IMR-90 (cell line): ENCODE measurements at places on chromosomes 16 and 17. TPM values are rescaled to one million over a fixed set of nuclear protein-coding genes. Genes with fewer than 3 reads are reported as not detected.

The RHOT1 gene
- 27.4 and 40.5 TPM in 2 replicates for total RNA-seq

- no peak for DNase-seq
Measured at GRCh38 chr17:40313668-40314583, 4.9 kb downstream of the RARA start.

DNA sequence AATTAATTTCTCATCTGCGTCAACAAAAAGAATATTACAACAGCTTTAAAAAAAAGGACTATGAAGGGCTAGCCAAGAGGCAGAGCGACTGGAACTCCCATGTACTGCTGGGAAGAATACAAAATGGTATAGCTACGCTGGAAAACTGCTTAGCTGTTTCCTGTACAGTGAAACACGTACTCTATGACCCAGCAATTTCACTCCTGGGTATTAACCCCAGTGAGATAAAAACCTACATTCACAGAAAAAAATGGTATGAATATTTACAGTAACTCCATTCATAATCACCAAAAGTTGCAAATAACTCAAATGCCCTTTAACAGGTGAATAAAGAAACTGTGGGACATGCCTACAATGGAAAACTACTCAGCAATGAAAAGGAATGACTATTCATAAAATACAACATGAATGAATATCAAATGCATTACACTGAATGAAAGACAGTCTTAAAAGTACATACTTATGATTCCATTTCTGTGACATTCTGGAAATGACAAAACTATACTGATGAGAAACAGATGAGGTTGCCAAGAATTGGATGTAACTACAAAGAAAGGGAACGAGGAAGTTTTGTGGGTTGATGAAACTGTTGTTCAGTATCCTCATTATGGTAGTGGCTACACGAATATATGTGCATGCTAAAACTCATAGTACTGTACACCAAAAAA, 27.6 kb downstream of the CMTM4 start:
- peak; percentile 66 for DNase-seq

The NRN1L gene
- total RNA-seq = not detected in 2 replicates

- DNase-seq = no peak
Measured at GRCh38 chr17:49442041-49442440, 27.4 kb upstream of the PHB1 start.

DNA sequence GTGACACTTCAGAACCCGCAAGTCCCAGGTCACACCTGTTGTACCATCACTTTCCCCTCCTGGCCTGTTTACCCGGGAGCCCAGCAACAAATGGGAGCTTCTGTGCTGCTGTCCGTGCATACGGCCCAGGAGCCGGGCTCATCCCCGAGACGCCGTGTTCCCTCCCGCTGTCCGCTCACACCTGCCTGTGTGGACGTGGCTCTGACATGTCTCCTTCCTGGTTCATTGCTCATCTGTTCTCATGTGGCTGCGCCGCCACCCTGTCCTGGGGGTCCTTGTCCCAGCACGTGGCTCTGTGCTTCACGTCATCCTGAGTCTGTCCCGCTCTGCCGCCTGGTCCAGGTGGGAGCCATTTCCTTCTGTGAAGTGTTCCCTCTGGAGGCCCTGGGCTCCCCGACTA, 37.9 kb downstream of the TBCD start:
- DNase-seq = no peak

DNA sequence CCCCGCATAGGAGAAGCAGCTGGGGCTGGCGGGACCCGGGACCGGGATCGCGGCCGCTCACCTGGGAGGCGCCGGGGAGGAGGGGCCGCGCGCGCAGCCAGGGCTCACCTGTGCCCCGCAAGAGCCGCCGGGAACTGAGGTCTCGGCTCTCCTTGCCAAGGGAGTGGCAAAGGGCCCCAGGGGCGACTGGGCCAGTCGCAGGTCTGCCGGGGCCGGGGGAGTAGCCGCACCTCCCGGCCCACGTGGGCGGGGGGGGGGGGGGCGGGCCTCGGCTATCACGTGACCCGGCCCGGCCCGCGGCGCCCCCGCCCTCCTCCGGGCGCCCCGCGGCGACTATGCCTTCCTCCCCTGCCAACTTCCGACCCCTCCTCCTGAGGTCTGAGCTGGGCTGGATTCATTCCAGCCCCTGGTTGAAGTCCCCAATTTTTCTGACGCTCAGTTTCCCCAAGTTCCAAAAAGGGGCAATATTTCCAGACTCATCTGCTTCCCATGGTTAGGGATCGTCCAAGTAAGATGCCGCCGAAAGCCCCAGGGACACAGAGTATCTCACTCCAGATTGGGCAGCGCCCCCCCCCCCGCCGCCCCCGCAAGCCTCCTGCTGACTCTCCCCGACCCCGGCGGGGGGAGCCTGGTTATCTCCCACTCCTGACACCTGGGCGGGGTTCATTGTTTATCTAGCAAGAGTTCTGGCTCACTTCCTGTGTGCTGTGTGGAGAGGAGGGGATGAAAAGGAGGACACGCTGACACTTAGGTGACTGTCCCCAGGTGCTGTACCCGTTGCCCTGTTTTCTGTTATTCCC, at the start of gene TMC6:
Gene TMC6, minus strand, starts transcription at position 205 of the 800 bp plus-strand sequence. CDS start 1,923 bp downstream, outside the sequence.
- no peak for DNase-seq

DNA sequence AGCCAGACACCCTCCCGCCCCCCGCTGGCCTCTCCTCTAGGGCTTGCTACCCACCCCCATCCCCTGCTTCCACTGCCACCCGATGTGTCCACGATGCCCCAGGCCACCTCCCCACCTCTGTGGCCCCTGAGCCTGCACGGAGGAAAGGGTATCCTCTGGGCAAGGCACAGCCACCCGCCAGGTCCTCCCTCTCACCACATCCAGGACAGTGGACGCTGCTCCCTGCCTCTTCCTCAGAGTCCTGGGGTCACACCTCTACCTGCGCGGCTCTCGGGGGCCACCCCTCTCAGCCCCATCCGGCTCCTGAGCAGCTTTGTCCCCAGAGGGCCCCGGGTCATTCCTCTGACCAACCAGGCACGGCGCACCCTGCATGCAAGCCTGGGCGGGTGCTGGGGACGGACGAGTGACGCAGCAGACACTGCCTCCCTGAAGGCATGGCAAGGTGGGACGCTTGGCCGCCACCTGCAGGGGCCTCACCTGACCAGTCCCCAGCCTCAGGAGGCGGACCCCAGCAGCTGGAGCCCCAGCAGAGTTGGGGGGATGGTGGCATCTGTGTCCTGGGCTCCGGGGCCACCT, 24.8 kb downstream of the FLYWCH1 start:
- no peak for DNase-seq
